ENCODE measurements at places on chromosomes 1 and 21.

DNA sequence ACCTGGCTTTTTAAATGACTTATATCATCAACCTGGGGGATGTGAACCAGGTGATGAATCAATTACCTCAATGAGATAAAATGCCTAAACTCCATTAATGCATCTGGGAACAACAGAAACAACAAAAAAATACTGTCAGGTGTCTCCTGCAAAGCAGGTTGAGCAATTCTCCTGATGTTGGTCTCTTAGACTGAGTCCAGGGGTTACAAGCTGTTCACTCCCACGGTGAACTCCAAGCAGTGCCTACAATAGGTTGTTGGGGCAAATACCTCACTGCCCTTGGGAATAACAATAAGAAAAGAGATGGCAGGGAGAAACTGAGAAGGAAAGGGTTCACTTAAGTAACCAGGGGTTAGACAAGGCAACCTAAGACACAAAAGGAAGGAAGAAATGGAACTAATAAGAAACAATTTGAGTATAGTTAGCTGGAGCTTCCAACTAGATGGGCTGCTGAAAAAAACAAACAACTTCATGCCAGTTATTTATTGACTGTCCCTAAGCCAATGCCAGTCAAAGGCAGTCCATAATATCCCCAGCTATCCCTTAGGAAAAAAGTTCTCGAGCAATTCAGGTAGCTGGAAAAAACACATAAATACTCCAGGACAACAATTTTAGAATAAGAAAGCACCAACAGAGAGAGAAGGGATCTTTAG is 97.6 kb upstream of the MAGI3 start:
- no peak for DNase-seq

- no peak for DNase-seq
Measured at GRCh38 chr1:107272321-107272720, 131.5 kb downstream of the NTNG1 start.

DNA sequence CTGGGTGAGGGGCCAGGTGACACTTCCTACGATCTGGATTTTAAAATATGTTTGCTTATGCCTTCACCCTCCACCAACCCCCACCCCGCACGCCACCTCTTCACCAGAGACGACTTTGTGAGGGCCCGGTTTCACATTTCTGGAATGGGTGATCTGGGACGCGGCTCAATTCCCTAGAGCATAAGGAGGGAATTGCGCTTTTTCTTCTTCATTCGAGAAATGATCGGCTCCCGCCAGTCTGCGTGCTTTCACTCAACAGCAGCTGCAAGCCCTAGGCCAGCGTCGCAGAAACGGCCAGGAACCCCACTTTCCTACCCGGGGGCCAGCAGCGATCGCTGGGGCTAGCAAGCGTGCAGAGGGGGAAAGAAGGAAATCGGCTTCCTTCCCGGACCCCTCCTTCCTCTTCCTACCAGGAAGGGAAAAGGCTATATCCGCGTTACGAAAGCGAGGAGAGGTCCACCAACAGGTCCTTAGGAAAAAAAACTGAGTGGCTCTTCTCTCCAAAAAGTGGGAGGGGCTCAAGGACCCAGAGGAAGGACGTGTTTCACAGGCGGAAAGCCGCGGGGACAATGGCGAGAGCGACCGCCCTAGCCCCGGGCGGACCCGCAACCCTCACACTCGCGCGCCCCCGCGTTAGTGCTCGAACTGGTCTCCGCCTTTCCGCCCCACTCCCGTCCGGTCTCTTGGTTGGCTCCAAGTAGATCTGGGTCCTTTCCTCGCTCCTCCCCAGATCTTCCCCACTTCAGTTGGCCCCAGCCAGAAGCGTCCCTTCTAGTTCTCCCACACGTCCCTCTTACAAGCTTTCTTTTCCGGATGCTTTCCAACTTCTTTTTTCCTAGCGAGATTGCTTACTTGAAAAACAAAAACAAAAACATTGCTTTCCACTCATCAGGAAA is 1.1 kb upstream of the ADAMTS1 start:
- no peak for DNase-seq

GRCh38 chr1:89130716-89131115 is 4.8 kb upstream of the GBP2 start:
- DNase-seq = no peak

DNA sequence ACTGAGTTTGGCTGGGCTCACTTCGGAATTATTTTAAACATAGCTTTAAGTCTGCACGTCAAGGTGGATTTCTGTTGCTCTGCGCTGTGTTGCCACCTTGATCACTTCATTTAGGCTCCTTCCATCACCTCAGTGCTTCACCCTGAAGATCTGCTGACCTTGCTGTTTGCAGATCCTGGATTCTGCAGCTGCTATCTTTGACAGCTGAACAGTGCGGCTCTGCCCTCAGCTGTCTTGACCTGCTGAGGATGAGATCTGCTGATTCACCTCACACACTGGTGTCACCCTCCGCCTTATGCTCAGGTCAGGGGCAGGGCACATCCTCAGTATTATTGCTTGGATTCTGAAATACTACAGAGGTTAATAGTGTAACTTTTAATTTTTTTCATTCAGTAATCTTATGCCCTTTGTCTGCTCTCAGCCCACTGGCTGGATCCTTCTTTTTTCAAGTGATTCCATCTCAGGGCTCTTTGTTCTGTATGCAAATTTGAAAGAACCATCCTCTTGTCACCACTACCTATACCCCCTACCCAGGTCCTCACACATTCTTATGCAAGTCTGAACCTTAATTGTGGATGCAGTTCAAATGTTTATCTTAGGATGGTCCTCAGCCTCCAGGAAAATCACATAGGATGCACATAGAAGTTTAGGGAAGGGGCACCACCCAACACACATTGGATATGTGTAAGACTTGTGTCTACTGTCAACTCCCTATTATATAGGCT is 364.0 kb downstream of the OLFM3 start:
- no peak for DNase-seq

- DNase-seq = no peak
Measured at GRCh38 chr1:220067269-220068204, 21.2 kb upstream of the EPRS1 start.

GRCh38 chr1:236395230-236395946 is 1.3 kb downstream of the EDARADD start:
- DNase-seq = peak; percentile 59

GRCh38 chr1:237282208-237282783 is 240.3 kb downstream of the RYR2 start:
- no peak for DNase-seq

GRCh38 chr1:116425987-116426386 is 52.9 kb downstream of the ATP1A1 start:
- no peak for DNase-seq

GRCh38 chr21:16911166-16911607 is 601.7 kb upstream of the CXADR start:
- no peak for DNase-seq

DNA sequence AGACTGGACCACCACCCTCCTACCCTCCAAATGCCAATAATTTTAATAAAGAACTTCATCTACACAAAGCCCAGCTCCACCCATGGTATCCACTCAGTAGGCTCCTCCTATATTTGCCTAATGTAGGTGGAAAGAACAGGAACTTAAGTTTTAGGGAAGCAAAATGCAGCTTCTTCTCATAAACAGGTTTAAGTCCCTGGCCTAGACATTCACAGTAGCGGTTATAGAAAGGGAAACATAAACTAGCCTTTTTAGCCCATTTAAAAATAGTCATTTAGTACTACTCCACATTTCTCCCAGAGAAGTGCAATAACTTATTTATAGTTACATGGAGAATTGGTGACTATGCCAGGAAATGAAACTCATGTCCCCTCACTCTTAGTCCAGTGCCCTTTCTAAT is 56.6 kb upstream of the CPLANE2 start:
- no peak for DNase-seq

DNA sequence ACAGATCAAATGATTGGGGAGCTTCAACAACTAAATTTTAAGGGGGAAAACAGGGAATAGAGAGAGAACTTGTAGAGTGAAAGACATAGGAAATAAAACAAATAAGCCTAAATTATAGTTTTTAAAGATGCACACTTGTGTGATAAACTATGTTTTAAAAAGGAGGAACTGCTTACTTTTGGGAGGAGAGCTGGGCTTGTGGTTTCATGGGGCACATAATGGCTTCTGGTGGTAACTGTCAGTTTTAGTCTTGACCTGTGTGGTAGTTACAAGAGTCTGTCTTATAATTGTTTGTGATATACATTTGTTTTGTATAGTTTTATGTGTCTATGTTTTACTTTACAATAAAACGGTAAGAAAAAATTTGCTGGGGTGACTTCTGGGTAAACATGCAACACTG is 165.3 kb downstream of the COL24A1 start:
- no peak for DNase-seq

GRCh38 chr1:55239548-55239947 is 24.4 kb upstream of the USP24 start:
- DNase-seq = no peak

DNA sequence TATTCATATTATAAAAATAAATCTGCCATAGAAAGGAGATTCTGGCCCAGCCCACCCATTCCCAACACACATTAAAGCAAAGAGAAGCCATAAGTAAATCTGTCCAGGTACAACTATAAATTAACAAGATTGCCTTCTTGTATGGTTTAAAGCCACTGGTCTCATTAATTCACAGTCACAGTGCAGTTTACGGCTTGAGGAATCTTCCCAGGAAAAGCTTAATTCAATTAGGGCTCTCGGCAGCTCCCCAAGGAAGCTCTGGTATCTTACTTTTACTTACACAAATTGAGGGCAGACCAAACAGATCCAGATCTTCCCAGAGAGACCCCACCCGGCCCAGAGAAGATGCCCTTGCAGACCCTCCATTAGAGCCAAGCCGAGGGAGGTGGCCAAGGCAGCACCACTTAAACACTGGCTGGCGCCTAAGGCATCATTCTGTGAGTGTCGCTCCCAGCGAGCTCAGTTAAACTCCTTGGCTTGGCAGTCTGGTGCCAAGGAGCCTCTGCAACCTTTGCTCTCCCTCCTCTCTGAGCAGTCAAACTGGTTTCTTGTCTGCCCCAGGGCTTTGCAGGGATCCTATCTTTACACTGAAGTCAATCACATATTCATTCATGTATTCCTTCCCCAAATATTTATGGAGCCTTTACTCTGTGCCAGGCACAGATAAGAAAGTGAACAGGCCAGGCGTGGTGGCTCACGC is 10.7 kb downstream of the SLC9A1 start:
- DNase-seq = no peak

- no peak for DNase-seq
Measured at GRCh38 chr1:196115646-196116045, 492.6 kb downstream of the KCNT2 start.

GRCh38 chr1:25661043-25661815 is 44.6 kb downstream of the MAN1C1 start:
- DNase-seq = no peak

DNA sequence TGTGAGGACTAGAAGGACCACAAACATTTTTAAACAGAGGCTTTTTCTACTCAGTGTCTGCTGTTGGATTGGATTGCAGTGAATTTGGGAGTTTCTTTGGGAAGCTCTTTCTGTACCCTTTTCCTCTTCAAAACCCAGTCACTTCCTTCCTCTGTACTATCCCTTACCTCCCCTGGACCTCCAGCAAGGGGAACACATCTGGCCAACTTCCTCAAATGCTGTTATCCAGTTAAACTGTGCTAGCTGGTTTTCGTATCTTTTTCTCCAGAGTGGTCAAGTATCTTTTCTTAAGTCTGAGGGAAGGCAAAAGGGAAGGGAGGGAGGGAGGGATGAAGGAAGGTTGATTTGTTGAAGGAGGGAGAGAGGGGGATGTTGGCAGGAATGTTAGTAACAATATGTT is 99.2 kb upstream of the TNR start:
- DNase-seq = no peak

DNA sequence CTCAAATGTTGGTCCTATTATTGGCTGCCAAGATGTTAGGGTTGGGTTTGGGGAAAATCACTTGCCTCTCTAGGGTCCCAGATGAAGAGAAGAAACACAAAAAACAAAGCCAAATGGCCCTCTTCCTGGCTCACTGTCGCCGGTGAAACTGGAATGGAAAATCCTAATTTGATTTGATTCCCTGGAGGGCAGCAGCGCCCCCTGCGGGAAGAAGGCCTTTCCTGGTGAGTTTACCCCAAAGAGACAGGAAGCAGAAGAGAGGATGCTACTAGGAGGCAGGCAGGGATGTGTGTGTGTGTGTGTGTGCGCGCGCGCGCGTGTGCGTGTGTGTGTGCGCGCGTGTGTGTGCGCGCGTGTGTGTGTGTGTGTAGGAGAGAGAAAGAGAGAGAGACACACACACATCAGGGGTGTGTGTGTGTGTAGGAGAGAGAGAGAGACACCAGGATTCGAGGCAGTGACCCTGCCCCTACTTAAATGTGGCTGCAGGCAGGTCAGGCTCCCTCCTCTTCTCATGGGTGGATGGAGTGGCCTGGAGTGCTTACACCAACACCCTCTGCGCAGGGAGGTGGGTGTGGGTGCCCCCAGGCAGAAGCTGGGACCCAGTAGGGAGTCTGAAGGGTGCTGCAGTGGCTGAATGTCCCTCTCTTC is 3.1 kb upstream of the SELENON start:
- DNase-seq = peak; percentile 97

DNA sequence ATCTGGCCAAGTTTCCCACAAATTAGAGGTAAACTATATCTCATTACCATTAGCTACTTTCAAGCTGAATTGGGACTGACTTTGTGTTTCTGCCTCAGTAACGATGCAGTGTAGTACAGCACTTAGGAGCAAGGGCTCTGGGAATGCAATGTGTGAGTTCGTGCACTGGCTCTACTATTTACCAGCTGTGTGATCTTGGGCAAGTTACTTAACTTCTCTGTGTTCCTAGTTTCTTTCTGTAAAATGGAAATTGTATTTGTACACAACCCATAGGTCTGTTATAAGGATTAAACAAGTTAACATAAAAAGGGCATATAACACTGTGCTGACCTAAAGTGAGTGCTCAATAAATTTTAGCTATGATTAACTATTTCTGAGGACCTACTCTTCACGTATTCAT is 65.0 kb upstream of the CSF1 start:
- no peak for DNase-seq

- DNase-seq = no peak
Measured at GRCh38 chr1:159917533-159918351, 7.6 kb downstream of the TAGLN2 start.

DNA sequence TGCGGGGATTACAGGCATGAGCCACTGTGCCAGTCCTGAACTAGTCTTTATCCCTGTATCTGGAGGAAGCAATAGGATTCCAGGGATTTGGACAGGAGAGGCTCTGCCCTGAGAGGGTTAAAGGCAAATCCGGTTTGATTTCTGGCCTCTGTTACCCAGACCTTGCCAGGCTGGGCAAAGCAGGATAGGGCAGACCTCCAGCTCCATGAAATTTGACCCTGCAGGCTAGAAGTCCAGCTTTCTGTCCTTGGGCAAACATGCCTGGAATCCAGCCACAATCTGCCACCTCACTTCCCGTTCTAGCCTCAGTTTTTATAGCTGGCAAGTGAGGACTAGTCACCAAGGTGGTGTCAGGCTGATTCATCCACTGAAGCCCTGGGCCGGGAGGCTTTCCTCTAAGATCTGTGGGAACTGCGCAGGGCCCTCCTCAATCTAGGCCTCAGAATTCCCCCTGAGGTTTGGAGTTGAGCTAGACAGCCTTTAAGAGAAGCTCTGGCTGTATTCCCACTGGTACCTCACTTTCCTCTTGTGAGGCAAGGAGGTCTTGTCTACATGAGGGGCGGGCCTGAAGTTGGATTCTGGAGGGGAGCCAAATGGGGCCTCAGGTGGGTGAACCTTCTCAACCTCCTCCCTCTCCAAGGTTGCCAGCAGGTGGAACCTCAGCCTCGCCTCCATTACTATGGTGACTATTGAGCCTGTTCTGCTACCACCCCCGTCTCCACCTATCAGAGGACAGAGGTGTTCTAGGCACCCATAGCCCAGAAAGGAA is 7.0 kb upstream of the P3R3URF start:
- DNase-seq = peak; percentile 99

GRCh38 chr1:201518071-201518470 is 11.1 kb upstream of the CSRP1 start:
- DNase-seq = no peak
